ENCODE measurements at places on chromosomes 1 and 21.

DNA sequence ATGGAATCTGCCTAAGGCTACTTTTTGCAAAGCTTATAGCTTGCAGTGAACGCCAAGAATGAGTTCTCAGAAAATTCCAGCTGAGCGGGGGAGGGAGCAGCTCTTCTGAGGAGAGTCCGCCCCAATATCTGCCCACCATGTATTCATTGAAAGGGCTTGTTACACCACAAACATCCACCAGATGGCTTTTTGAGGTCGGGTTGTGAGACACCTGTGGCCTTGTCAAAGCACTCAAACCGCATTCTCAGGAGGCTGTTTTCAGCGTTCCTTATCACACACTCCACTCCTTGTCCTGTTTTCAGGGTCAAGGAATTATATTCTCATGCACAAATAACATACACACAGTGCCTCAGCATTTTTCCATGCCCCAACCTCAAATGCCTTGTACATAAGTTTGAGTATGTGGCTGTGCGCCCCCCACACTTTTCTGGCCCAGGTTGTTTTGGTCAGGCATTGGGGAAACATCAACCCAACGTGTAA is 3.9 kb upstream of the C4BPB start:
- peak; percentile 60 for DNase-seq

- no peak for DNase-seq
Observed at GRCh38 chr1:4702932-4703331, 48.5 kb downstream of the AJAP1 start.

GRCh38 chr1:83760226-83761021 is 238.5 kb downstream of the TTLL7 start:
- no peak for DNase-seq

- DNase-seq: no peak
Observed at GRCh38 chr1:113686891-113687618, 72.2 kb downstream of the PHTF1 start.

DNA sequence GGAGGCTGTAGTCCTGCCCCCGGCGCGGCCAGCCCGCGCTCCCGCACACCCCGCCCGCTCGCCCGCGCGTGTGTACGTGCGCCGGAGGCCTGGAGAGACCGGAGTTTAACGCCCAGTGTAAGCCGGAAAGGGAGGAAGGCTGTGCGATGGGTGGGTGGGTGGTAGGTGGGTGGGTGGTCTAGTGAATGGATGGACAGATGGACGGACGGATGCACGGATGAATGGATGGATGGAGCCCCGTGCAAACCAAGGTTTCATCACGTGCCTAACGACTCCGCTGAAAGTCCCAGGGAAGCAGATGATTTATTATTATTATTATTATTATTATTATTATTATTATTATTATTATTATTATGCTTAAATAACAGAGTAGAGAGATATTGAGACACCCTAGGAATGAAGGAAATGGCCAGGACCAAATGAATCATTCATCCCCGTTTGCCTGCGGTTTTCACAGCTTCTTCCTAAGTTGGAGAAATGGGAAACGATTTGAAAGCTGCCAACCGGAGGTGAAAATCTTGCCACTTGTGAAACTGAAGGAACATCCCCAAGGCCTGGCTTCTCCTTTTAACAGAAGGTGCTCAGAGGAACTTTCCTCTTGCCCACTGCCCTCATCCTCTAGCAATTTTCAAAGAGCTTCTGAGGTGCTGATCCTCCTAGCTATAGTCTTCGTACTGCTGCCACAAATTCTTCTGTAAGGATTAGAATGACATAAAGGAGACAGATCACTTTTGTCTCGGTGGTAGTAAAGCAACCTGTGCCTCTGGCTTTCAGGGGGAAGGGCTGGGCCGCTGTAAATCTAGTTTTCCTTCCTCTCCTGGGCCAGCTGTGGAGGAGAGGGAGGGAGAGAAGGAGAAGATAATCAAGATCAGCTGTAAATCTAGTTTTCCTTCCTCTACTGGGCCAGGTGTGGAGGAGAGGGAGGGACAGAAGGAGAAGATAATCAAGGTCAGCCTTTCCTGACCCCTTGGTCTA is 648 bp upstream of the RGS7 start:
- no peak for DNase-seq

DNA sequence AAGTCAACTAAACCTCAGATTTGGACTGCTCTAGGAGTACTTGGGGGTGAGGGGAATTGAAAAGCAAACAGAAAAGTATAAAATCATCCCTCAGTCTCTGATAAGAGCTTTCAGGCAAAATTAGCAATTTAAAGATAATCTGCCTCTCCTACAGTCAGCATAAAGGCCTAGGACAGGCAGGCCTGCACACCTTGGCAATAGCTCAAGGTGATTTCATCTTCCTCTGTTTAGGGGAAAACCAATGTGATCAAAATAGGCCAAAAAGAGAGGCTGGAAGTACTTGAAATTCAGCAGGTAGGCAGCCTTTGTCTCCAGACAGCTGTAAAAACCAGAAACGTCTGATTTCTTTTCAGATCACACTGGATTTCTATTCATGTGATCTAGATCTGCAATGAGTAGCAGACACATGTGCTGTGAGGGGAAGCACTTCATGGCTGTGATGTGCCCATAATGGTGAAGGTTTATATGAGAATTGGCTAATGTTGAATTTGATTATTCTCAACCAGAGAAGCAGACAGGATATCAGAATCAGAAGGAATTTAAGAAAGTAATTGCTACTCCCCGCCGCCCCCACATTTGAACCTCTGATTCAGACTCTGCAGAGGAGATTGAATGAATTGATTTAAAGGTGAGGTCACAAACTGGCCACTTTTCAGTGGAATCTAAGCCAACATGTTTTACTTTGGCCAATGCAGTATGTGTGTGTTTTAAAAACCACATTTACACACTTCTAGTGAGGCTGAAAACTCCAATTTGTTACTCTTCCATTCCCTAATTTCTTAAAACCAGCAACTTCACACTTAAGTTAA is 45.8 kb upstream of the DNASE2B start:
- no peak for DNase-seq

- DNase-seq: peak; percentile 40
Observed at GRCh38 chr1:119475866-119476439, 31.1 kb upstream of the HSD3B1 start.

GRCh38 chr1:109048335-109048734 is 6.4 kb upstream of the WDR47 start:
- DNase-seq: no peak

- DNase-seq: no peak
Observed at GRCh38 chr1:230545181-230545580, 97.1 kb upstream of the COG2 start.

GRCh38 chr21:26179501-26179900 is 8.9 kb upstream of the APP start:
- no peak for DNase-seq

DNA sequence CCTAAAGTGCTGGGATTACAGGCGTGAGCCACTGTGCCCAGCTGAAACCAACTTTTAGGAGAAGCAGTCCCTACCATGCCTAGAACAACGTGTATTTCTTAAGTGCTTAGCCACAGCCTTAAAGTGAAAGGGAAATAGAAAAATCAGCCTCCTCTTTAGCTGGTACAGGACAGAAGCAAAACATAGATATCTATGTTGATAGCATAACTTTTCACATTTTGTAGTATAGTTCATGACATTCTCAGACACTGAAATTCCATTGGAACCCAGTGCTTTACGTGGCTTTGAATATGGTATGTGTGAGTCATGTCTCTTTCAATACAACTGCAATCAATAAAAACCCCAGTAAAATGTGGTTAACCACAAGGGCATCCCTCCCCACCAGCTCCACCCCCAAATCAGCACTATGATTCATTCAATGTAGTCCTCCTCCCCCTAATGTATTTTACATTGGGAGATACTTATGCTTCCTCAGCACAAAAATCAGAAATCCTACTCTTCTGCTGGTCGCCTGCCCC is 32.1 kb downstream of the TGFB2 start:
- peak; percentile 83 for DNase-seq

DNA sequence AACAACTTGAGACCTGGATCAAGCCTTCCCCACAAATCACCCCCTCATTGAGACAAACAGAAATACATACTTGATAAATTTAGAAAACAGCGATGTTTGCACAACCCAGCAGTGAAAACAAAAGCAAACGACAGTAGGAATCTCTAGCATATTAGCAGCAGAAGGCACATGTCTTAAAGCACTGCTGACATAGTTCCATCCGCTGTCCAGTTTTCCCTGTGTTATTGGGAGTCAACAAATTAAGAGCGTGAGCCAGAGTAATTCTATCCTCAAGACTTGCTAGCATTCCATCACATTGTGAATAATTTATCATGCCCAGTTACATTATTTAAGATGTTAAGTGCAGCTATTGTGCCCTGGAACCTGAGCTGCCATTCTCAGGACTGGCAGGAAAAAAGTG is 55.3 kb downstream of the IGSF5 start:
- no peak for DNase-seq

- no peak for DNase-seq
Observed at GRCh38 chr1:3919706-3920105, 19.6 kb upstream of the C1orf174 start.

DNA sequence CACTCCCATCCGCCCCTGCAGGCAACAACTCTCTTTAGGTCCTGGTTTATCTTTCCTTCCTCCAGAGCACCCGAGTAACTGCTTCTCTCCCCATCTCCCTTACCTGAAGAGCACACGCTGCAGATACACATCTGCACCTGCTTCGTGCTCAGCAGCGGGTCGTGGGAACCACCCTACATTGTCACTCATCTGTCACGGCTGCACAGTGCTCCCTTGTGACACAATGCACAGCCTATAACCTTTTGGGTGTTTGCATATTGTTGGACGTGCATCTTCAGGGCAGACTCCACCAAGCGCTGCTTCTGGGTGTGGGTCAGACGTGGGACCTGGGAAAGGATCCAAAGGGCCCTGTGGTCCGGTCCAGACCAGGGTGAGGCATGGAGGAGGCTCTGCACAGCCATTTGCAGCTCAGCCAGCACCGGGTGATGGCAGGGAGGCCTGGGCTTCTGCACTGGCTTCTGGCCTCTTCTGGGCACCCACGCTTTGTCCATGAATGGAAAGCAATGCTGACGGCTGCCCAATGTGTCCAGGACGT is 42.5 kb downstream of the WDR4 start:
- no peak for DNase-seq

GRCh38 chr1:160007577-160008200 is 24.1 kb downstream of the PIGM start:
- DNase-seq: no peak

DNA sequence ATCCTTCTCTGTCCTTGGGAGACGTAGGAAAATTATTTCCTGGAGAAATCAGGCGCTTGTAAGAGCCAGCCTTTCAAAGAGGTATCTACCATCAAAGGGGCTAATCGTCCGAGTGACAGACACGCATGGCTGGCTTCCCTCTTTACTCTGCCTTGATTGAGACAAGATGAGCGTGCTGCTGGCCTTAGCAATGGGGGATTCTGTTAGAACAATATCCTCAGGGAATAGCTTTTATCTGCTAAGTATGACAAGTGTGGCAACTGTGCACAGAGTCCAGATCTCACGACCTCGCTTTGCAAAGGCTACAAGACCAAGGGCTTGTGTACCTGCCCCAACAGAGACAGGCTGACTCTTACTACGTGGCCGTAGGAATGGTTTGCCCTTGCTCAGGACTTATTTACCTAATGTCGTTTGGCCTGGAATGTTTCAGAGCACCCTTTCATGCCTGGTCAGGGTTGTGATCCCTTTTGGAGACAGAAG is 417.1 kb downstream of the KIF26B start:
- no peak for DNase-seq

DNA sequence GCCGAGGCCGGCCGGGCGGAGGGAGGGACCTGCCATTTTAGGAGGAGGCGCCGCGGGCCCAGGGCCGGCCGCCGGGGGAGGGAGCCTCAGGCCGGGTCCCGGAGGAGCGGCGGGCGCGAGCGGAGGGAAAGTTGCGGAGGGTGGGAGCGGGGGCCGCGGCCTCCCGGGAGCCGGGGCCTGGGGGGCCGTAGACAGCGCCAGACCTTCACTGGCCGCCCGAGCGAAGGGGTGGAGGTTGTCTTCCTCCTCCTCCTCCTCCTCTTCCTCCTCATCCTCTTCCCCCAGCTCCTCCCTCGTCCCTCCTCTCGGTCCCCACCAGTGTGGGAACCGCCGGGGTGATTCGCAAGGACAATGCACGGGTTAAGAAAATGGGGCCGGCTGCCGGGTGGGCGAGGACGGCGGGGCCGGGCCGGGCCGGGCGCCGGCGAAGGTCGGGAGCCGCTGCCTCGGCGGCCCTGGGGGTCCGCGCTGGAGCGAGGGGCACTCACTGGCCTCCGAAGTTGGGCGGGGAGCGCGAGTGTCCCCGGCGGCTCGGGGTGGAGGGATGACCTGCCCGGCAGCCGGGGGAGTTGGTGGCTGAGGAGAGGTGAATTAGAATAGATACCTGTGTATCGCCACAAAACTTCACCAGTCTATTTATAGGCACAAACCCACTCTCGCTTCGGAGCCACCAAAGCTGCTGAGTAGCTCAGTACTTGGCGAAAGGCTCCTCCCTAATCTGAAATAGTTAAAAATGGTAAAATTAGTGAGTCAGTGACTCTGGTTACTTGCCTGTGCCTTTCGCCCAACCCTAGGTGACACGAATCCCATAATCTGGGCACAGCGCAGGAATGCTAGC is 1.3 kb downstream of the DYRK1A start:
- peak; percentile 52 for DNase-seq

DNA sequence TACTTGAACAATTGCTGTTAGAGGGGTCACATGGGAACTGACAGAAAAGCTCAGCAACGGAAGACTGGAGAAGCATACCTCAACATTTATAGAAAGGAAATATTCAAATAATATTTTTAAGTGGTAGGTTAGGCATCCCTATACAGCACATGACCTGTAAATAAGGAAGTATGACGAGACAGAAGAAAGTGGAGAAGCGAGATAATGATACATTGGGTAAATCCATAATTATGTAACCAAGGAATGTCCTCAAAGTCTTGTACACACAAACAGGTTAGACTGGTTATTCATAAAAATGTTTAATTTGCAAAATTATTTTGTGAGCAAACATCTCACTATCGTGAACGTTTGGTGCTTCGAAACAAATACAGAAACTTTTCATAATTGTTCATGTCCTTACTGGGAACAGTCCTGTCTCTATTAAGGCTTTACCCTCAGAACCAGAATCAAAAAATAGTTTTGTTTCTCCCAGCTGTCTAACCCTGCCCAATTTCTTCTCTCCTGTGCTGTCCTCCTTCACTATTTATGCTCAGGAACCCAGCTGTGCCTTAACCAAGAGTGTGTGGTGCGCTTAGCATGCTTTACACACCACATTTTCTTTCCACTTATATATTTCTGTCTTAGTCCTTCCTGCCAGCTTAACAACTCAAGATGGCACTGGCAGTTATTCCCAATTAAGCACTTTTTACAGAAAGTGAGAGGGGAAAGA is 10.2 kb downstream of the KMO start:
- DNase-seq: no peak

- DNase-seq: peak; percentile 71
Observed at GRCh38 chr1:33256471-33257206, at the start of gene ZNF362. Gene ZNF362 (plus strand): TSS chr1:33256492. CDS start chr1:33270575, 14,083 bp downstream.

GRCh38 chr1:241834733-241835377 is 13.1 kb upstream of the EXO1 start:
- no peak for DNase-seq

DNA sequence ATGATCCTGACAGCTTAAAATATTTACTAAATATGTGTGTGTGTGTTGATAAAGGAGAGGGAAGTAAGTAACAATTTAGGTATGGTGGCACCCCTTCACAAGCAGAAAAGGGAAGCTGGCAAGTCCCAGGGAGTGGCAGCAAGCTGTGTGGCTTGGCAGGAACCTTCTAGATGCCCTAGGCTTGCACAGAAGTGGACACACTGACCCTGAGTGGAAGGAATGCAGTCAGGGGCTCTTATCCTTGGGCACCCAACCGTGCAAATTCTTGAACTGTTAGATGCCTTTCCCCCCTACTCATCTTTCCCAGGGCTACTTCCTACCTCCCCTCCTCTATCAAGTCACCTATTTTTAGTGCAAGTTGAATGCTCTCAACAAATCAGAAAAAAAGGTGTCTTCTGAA is 18.9 kb downstream of the ACP6 start:
- no peak for DNase-seq

- no peak for DNase-seq
Observed at GRCh38 chr1:164524810-164525209, 34.2 kb upstream of the PBX1 start.

All from activated CD4-positive, alpha-beta memory T cell treated with anti-CD3 and anti-CD28 coated beads for 36 hours (primary cell).